ENCODE measurements at places on chromosomes 1 and 21.

DNA sequence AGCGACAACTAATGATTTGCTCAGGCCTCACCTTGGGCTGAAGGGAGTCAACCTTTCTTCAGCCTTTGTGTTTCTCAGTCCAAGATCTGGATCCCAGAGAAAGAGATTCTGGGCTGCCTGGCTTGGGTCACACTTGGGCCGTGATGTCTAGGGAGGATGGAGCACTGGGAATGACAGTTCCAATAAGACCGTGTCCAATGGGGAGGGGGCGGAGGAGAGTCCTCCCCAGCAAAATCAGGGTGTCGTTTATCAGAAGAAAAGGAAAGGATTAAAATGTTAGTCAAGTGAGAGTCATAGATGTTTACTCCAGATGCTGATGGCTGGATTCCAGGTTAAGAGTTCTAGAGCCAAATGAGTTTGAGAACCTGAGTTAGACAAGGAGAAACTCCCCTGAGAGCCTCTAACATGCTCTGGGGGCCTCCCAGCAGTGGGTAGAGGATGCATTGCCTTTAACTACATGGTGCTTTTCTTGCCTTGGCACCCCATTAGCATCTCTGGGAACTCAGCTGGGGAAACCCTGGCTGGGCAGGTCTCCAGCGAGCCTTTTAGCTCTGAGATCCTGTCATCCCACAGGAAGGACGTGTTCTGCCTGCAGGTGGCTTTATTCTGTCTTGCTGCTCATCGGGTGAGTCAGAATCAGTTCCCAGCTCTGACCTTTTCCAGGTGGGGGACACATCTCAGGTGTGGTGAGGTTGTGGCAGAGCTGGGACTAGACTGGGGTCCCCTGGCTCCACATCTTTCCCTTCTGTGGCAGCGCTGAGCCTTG lies 22.2 kb downstream of the NIPAL3 start:
- DNase-seq = no peak

DNA sequence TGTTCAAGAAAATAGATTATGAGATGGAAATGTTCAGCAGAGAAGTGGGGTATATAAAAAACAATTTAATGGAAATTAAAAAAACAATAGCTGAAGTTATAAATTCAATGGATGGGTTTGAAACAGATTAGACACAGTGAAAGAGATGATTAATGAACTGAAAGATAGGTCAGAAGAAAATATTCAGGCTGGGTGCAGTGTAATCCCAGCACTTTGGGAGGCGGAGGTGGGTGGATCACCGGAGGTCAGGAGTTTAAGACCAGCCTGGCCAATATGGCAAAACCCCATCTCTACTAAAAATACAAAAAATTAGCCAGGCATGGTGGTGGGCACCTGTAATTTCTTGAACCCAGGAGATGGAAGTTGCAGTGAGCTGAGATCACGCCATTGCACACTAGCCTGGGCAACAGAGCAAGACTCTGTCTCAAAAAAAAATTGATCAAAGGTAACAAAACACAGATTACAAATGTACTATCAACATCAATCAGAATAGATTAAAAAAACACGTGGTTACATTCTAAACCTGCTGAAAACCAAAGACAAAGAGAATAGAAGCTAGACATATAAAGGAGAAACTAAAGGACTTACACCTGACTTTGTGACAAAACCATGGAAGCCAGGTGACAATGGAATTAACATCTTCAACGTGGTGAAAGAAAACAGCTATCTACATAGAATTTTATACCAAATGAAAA lies 4.8 kb upstream of the SUMO3 start:
- DNase-seq = no peak

GRCh38 chr1:41486371-41487125 lies 2.1 kb upstream of the EDN2 start:
- no peak for DNase-seq

DNA sequence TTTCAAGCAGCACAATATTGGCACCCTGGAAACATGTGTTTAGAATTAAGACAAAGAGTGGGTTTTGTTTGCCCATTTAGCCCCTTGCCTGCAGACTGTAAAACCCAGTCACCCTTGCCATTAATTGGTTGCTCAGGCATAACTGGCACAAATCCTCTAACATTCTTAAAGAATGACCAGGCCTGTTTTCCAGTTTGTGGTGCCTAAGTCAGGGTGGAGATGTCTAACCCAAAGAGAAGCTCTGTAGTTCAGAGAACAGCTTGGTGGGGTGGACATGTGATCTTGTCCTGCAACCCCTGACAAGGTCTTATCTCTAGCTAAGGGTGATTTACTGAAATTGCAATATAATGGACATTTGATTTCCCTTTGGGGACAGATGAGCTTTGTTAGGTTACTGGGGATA lies 8.8 kb upstream of the ANGPTL7 start:
- no peak for DNase-seq

GRCh38 chr1:205044741-205045140 lies 1.7 kb downstream of the CNTN2 start:
- DNase-seq = no peak

GRCh38 chr1:54640361-54640760 lies 1.2 kb upstream of the MROH7 start:
- no peak for DNase-seq

DNA sequence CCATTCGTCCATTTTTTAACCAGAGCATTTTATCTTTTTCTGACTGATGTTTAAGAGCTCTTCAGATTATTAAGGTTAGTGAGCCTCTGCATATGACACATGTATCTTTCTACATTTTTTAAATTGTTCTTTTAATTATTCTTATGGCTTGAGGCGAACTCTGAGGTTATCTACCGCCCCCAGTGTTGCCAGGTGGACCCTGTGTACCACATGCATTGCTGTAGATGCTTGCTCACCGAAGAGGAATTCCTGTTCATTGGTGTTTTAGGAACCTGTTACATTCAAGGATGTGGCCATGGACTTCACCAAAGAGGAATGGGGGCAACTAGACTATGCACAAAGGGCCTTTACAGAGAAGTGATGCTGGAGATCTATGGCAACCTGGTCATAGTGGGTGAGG lies 31.8 kb downstream of the ZNF684 start:
- no peak for DNase-seq

Data from natural killer cell (primary cell).